ENCODE measurements at places on chromosomes 16 and 17.

GRCh38 chr17:81049973-81050551, 15.1 kb downstream of the BAIAP2 start:
- DNase-seq = peak; percentile 82

- DNase-seq = no peak
Measured at GRCh38 chr16:31148281-31148728, 1.6 kb downstream of the PRSS36 start.

- peak; percentile 70 for DNase-seq
Measured at GRCh38 chr17:80720610-80721577, 176.3 kb downstream of the RPTOR start.

- DNase-seq = no peak
Measured at GRCh38 chr17:49862781-49863331, 15.0 kb upstream of the TAC4 start.

GRCh38 chr17:61307905-61308886, 91.4 kb upstream of the TBX2 start:
- DNase-seq = no peak

GRCh38 chr17:64115822-64116534, 14.0 kb downstream of the ERN1 start:
- DNase-seq = peak; percentile 49

DNA sequence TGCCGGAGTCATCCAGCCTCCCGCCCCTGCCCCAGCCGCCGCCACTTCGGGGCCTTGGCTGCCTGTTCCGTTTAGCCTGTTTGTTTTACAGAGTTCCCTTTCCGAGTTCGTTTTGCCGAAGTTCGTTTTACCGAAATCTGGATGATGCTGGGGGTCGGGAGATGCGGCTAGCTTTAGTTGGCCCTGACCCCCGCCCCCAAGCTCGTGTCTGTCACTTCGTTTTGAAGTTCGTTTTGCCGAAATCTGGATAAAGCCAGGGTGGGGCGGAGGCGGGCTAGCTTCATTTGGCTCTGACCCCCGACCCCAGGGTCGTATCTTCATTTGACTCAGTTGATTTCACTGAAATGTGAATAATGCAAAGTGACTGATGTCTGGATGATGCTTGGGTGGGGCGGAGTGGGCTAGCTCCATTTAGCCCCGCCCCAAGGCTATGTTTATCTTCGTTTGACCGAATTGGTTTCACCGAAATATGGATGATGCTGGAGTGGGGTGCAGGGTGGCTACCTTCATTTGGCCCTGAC, 591 bp downstream of the PSMD7 start:
- DNase-seq = no peak

DNA sequence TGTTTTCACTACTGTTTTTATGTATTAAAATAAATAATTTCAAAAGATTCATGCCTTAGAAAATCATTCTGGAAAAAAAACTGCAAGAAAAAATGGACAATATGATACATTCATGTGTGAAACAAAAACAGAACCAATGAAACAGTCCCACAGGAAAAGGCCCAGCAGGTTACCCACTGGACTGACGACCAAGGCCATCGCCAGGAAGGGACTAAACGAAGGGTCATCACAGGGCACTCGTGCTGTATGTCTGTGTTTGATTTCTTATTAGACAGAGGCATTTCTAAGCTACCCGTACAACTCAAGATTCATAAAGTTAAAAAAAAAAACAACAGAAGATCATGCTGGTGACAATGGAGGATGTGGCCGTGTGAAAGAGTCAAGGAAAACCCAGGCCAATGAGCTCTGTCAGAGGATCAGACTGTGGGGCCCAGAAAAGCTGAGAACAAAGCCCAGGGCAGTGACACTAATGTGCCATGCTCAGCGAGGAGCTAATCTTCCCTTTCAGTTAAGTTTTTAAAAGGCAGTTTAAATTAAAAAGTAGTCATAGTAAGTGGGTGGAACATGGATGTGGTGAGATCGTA, 31.8 kb downstream of the NSMCE1 start:
- no peak for DNase-seq

GRCh38 chr16:25109643-25110042, 1.9 kb upstream of the LCMT1 start:
- peak; percentile 90 for DNase-seq

- DNase-seq = no peak
Measured at GRCh38 chr16:11852092-11852809, 909 bp upstream of the RSL1D1 start.

- DNase-seq = no peak
Measured at GRCh38 chr16:55000595-55000994, 69.9 kb downstream of the IRX5 start.

DNA sequence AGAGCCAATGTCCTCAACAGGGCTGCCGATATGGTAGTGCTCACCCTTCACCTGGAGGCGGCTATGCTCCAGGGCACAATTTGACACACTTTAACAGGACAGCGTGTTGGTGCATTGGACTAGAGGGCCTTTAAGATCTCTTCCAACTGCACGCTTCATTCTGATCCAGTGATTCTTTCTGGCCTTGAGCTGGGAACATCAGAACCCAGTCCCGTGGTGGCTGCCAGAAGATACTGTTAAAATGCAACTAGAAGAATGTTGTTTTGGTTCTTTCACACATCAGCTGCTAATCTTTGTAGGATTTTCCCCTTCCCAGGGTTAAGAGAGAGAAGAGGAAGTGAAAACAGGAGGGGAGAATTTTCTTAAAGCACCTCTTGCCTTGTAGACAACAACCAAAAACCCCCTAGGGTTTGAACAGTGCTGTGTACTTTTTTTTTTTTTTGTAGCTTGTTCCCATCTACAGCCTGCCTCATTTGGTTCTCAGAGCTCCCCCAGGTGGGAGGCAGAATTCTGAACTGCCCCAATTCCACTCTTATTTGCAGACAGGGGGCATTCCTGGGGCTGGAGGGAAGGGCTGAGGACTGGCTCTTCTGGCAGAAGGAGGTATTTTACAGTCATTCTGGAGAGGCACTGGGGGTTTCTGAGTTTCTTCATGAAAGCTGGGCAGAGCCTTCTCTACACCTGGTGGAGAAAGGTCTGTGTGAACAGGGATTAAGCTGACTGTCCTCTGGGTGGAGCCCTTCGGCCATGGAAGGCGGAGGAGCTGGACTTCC, 32.4 kb downstream of the SMARCE1 start:
- no peak for DNase-seq

DNA sequence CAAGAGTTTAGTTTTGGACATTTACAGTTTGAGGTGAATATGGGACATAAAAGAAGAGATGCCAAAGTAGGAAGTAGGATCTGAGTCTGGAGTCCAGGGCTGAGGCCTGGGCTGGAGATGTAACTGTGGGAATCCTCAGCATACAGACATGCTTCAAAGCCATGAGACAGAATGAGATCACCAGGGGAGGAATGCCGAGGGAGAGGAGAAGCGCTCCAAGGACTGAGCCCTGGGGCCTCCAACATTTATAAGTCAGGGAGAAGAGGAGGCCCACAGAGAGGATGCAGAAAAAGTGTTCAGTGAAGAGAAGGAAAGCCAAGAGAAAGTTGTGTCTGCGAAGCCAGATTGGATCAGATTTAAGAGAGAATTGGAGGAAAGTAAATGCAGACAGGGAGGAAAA, 277.5 kb upstream of the MYOCD start:
- DNase-seq = no peak

- no peak for DNase-seq
Measured at GRCh38 chr16:83550183-83550569, 257.6 kb upstream of the HSBP1 start.

- DNase-seq = peak; percentile 68
Measured at GRCh38 chr16:69040144-69040909, 65.1 kb upstream of the HAS3 start.

- DNase-seq = no peak
Measured at GRCh38 chr16:82784573-82784968, 157.8 kb downstream of the CDH13 start.

- DNase-seq = no peak
Measured at GRCh38 chr16:87273471-87274030, 43.6 kb downstream of the C16orf95 start.

DNA sequence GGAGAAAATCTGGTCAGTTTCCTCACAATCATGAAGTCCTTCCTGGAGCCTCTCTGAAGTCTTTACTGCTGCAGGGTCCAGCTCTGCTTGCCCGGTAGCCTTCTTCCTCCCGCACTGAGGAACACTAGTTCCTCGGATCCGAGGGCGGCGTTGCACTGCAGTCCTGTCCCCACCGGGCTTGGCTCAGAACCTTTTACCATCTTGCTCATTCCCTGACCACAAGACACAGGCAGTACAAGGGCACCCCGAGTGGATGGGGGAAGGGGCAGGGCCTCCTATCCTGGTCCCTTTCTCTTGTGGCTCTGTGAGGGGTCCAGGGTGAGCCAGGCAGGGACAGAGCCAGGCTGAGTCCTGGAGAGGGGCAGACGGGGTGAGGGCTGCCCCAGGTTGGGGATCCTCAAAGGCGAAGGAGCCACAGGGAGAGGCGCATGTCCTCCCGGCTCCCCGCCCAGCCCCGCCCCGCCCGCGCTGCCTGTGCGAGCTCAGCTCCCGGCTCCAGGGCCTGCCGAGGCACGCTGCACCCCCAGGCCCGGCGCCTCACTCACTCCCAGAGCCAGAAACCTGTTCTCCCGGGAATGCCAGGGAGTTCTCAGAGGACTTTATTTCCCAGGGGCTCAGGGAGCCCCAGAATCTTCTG, 1.5 kb downstream of the FOXN1 start:
- DNase-seq = no peak

DNA sequence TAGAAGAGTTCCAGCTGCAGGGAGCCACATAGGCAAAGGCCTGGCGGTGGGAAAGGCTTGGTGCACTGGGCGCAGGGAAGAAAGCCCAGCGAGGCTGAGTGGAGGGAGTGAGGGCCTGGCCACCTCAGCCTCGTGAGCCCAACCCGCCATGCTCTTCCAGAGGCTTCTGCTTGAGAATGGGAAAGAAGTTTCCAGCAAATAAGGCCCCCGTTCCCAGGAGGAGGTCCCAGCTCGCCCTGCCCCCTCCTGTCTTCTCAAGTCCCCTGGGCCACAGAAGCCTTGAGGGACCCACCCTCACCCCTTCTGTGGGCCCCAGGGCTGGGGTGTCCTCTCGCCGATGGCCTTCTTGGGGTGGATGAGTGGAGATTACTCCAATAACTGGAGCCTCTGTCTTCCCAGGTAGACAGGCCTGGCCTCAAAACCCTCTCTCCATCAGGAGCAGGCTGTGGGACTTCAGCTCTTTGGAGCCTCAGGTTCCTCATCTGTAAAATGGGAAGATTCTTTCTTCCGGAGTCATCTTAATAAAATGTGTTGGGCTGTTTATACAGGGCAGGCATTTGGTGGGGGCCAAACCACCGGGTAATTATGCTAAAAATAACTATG, 933 bp upstream of the SNN start:
- DNase-seq = no peak

DNA sequence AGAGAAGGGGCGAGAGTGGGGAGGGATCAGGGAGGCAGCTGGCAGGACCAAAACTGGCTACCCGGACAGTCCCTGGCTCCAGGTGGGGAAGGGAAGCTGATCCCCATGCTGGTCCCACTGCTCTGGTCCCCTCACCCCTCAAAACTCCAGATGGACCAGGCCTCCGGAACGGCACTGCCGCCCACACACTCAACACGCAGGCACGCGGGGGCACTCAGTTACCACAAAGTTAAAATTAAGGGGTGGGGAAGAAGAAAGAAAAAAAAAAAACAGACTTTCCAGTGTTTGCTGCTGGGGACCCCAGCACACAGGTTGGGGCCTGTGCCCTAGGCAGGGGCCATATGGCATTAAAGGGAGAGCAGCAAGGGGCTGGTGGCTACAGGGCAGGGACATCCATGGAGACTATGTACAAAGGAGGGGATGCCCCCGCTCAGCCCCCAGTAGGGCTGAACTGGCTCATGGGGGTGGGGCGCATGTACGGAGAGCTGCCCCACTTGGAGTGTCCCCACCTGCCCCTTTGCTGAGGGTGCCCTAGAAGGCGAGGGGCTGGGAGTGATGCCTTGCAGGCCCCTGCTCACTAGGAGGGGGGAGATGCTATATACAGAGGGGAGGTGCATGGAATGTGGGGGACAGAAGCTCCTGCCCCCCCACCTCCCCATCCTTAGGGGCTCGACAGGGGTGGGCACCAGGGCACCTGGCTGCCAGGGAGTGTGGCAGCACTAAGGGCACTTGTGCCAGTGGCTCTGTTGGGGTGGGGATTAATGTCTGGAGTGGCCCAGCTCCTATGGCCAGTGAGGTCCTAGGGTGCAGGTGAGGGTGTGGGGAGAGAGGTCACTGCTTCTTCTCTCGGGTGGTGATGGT, 5.6 kb downstream of the TP53I13 start:
- DNase-seq = no peak

DNA sequence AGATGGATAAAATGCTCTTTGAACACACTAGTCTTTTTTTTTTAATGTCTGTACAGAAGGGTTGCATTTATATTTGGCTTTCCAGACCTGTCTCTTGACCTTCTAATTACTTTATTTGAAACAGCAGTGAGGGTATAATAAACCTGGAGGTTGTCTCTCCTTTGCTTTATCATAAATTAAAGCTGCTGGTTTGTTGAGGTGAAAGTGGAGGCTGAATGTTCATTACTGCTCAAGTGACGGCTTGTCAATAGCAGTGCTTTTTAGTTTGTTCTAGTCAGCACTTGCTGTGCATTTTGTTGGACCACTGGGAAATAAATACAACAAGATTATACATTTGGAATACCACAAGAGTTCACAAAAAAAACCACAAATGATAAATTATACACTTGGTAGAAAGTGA, 264.2 kb downstream of the IRX3 start:
- DNase-seq = no peak

DNA sequence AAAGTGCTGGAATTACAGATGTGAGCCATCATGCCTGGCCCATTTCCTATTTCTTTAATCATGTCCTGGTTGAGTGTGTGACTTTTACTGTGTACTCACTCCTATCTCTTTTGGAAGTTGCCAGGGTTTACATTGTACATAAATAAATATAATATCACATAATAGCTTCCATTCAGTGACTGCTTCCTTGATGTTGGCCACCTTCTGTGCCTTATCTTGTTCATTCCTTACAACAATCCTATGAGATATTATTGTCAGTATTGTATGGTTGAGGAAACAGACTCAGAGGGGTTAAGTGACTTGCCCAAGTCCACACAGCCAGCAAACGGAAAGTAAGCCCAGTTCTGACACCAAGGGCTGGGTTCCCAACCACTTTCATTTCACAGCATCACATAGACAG, 16.9 kb downstream of the TMC5 start:
- DNase-seq = no peak

DNA sequence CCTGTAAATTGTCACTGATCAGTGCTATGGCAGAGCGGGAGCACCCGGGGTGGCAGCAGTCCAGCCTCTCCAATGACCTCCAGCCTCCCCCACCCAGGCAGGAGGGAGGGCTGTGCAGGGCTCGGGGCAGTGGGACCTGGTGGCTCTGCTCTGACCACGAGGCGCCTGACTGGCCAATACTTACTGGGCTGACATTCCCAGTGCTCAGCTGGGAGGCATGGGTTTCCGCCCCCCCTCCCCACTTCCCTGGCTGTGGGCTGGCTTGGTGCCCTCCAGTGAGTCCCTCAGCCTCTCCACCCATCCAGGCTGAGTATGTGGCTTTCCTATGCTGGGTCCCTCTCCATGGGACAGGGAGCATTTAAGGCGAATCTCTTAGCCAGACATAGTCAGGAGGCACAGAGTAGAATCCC, 2.7 kb downstream of the SOCS3 start:
- no peak for DNase-seq

- DNase-seq = no peak
Measured at GRCh38 chr17:67582673-67583081, 135.1 kb upstream of the NOL11 start.
